ENCODE measurements at places on chromosomes 7 and 10.

GRCh38 chr10:101436302-101436701 is 82.3 kb downstream of the BTRC start:
- DNase-seq, result no peak

- DNase-seq, result no peak
These were observed 281.2 kb downstream of the SKAP2 start for GRCh38 chr7:26583094-26583648.

- no peak for DNase-seq
These were observed 112.5 kb upstream of the DPP6 start for GRCh38 chr7:153939654-153940053.

GRCh38 chr7:76296743-76297740 is 5.4 kb upstream of the HSPB1 start:
- peak; percentile 92 for DNase-seq

DNA sequence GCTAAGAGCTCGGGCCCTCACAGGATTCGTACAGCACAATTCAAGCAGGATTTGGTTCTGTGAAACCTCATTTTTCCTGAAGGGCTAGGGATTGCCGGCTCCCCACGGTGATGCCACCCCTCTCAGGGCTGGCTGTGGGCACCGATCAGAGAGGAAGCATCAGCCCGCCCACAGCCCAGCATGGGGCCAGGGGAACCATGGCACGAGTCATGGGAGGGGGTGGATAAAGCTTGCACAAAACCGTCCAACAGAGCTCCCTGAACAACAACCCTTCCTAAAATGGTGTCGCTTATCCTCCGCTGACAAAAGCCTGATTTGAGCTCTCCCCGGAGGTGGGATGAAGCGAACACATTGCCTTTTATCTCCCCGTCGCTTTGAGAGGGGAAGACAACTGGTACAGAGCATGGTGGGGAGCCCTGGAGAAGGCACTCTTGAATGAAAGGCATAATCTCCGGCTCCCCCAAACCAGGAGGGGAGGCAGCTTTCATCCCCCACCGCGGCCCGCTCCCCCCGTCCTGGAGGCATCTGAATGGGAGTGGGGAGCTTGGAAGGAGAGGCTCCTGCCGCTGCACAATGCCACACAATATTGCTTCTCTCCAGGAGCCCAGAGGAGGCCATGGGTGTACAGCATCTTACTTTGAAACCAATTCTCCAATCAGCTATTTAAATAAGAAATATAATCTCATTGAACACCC is 144.0 kb downstream of the RPS24 start:
- DNase-seq, result no peak

- DNase-seq, result no peak
These were observed 262.6 kb upstream of the SEMA3D start for GRCh38 chr7:85449478-85449877.

DNA sequence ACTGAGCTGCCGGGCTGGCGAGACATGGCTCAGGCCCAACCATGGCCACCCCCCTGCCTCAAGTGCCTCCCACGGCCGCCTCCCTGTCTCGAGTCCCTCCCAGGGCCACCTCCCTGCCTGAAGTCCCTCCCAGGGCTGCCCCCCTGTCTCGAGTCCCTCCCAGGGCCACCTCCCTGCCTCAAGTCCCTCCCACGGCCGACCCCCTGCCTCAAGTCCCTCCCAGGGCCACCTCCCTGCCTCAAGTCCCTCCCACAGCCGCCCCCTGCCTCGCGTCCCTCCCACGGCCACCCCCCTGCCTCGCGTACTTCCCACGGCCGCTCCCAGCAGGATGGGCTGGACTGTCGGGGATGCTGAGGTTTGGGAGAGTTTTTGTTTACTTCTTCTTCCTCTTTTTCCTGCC is 462.5 kb downstream of the PTPRN2 start:
- DNase-seq, result no peak

- DNase-seq, result peak; percentile 59
These were observed 57.5 kb upstream of the MGAM2 start for GRCh38 chr7:142053988-142054387.

DNA sequence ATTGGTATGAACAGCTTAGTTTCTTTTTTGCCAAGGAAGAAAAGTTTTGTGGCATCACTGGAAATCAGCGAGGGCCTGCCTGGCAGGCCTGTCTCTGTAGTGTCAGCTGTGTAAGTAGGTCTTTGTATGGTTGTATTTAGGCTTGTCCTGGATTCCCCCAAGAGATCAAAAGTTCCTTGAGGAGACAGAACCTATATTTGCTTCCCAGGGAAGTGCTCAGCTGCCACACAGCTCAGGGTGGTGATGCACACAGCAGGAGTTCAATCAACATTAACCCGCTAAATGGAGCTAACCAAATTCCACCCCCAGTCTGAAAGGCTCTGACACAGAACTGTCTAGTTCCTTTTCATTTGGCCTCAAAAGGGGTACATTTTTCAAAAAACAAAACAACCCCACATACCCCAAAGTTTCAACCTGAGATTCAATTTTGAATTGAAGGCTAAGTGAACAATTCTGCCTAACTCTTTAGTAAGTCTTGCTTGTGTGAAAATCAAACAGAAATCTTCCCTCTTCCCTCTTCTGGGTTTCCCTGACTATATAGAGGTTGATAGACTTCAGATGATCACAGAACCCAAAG is 124.4 kb downstream of the CLEC2L start:
- DNase-seq, result peak; percentile 18

DNA sequence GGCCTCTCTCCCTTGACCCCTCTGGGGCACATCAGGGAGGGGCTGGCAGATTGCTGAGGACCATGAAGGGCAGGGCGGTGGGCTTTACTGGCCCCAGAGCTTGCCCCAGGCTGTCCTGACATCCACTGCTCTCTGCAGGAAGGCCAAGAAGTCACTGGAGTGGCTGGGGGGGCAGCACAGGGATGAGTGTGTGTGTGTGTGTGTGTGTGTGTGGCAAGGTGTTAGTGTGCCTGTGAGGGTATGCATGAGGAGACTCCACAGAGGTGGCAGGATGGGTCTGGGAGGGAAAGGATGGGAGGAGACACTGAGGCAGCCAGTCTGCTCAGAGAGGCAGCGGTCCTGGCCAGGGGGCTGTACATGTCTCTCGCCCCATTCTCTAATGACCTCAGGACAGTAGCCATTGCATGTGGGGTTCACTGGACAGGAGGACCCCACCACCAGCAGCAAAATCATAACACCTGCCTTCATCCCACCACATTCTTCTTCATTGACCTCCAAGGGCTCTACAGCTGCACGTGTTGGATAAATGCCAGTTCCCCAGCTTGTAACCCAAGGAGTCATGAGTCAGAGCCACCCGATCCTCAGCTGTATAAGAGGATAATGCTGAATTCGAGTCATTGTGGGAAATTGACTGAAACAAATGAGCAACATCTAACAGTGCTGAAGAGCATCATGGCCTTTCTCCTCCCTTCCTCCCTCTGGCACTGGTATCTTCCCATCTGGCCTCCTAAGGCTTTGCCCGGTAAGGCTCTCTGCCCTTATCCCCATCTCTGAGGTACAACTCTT is 720.5 kb downstream of the GRID1 start:
- DNase-seq, result no peak

- DNase-seq, result peak; percentile 14
These were observed 129.8 kb upstream of the PPP1R3A start for GRCh38 chr7:114048386-114049235.
